ENCODE measurements at places on chromosomes 6 and 20. TPM values are rescaled to one million over a fixed set of nuclear protein-coding genes. Genes with fewer than 3 reads are reported as not detected.

Gene ENPP4
- total RNA-seq, result 0.23 TPM

Gene GTSF1L
- not detected for total RNA-seq

Gene GRIK2
- total RNA-seq, result 0.36 TPM

Gene UST
- total RNA-seq, result 4.5 TPM

Gene TOX2
- 14.2 TPM for total RNA-seq

Gene MAS1
- not detected for total RNA-seq

Gene HRH3
- not detected for total RNA-seq

Gene SALL4
- 2.0 TPM for total RNA-seq

Gene PTCRA
- total RNA-seq, result not detected

Gene LY6G6C
- total RNA-seq, result not detected

Gene LY6G6F
- total RNA-seq, result not detected

Gene CDH4
- total RNA-seq, result 5.8 TPM

Gene PET117
- 21.7 TPM for total RNA-seq

All from A549 treated with Hydrocortisone at 1 μM for 4 hours (cell line).